ENCODE measurements at places on chromosomes 6 and 20. TPM values are rescaled to one million over a fixed set of nuclear protein-coding genes. Genes with fewer than 3 reads are reported as not detected.

The LY86 gene
- total RNA-seq, result 1.2 TPM

GRCh38 chr6:101918471-101918870 lies 525.0 kb downstream of the GRIK2 start:
- H3K4me3 ChIP-seq, result no peak overlapping the region
- no peaks in the 10 kb centered on the region for H3K27me3 ChIP-seq
- no peaks in the 10 kb centered on the region for H3K4me1 ChIP-seq
- no peaks in the 10 kb centered on the region for H3K36me3 ChIP-seq

GRCh38 chr20:22368235-22368634 lies 216.1 kb downstream of the FOXA2 start:
- H3K4me3 ChIP-seq, result no peak overlapping the region
- DNase-seq, result no peak
- H3K27me3 ChIP-seq, result peaks cover 59% of the 10 kb centered on the region
- no peak overlapping the region for H3K27ac ChIP-seq
- H3K36me3 ChIP-seq, result no peaks in the 10 kb centered on the region

GRCh38 chr6:15872241-15873103 lies 209.6 kb upstream of the DTNBP1 start:
- no peaks in the 10 kb centered on the region for H3K4me1 ChIP-seq
- no peaks in the 10 kb centered on the region for H3K27me3 ChIP-seq
- no peaks in the 10 kb centered on the region for H3K36me3 ChIP-seq
- H3K27ac ChIP-seq, result no peak overlapping the region
- no peak for DNase-seq

- peaks cover 5% of the 10 kb centered on the region for H3K4me1 ChIP-seq
- peaks cover 41% of the 10 kb centered on the region for H3K27me3 ChIP-seq
- no peak overlapping the region for H3K27ac ChIP-seq
Observed at GRCh38 chr6:142087950-142088857, 44.5 kb upstream of the GJE1 start.

Measured in left ventricle myocardium inferior (tissue), 1 donor.